ENCODE measurements at places on chromosomes 12 and 14.

GRCh38 chr12:48988030-48988649, 10.0 kb downstream of the WNT1 start:
- H3K4me1 ChIP-seq: peaks cover 3% of the 10 kb centered on the region
- H3K36me3 ChIP-seq: no peaks in the 10 kb centered on the region
- peak; percentile 80 for DNase-seq

GRCh38 chr14:76576047-76576741, 185.1 kb upstream of the VASH1 start:
- no peaks in the 10 kb centered on the region for H3K27me3 ChIP-seq
- no peak for DNase-seq
- H3K27ac ChIP-seq: no peak overlapping the region
- no peak overlapping the region for H3K4me3 ChIP-seq
- H3K4me1 ChIP-seq: no peaks in the 10 kb centered on the region

DNA sequence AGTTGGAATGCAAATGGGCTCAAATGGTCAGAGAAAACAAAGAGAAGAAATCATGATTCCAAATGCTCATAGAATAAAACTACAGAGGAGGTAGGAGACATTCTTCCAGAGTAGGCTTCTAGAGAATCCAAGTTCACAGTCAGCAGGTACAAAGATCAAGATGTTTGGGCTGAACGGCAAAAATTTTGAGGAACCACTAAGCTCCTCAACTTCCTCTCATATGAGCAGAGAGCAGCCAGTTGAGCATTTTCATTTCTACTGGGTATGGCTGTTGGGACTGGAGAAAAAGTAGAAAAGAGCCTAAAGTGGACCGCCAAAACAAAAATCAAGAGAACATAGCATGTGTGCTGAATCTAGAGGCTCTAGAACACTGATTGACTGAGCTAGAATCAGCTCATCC, 73.8 kb upstream of the ARID2 start:
- H3K4me1 ChIP-seq: no peaks in the 10 kb centered on the region
- no peak for DNase-seq
- no peak overlapping the region for H3K4me3 ChIP-seq
- no peaks in the 10 kb centered on the region for H3K27me3 ChIP-seq
- H3K27ac ChIP-seq: no peak overlapping the region
- no peaks in the 10 kb centered on the region for H3K36me3 ChIP-seq

DNA sequence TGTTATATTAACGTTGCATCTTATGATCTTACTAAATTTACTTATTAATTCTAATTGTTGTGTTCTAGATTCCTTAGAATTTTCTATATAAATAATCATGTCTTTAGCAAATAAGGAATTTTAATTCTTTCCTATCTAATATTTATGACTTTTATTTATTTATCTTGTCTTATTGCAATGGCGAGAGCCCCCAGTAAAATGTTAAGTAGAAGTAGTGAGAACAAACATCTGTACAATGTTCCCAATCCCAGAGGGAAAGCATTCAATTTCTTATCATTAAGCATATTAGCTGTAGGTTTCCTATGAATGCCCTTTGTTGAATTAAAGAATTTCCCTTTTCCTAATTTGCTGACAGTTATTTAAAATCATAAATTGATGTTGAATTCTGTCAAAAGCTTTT, 203.7 kb upstream of the OTX2 start:
- H3K27me3 ChIP-seq: no peaks in the 10 kb centered on the region
- no peak overlapping the region for H3K4me3 ChIP-seq
- no peak for DNase-seq
- no peak overlapping the region for H3K27ac ChIP-seq
- H3K36me3 ChIP-seq: no peaks in the 10 kb centered on the region
- no peaks in the 10 kb centered on the region for H3K4me1 ChIP-seq

GRCh38 chr12:60269611-60270269, 673.9 kb downstream of the SLC16A7 start:
- DNase-seq: no peak
- no peak overlapping the region for H3K27ac ChIP-seq
- H3K27me3 ChIP-seq: no peaks in the 10 kb centered on the region
- H3K4me3 ChIP-seq: no peak overlapping the region
- no peaks in the 10 kb centered on the region for H3K4me1 ChIP-seq

GRCh38 chr12:65647074-65647473, 177.2 kb upstream of the HMGA2 start:
- no peaks in the 10 kb centered on the region for H3K27me3 ChIP-seq
- DNase-seq: no peak
- no peak overlapping the region for H3K4me3 ChIP-seq
- H3K4me1 ChIP-seq: no peaks in the 10 kb centered on the region
- no peaks in the 10 kb centered on the region for H3K36me3 ChIP-seq

DNA sequence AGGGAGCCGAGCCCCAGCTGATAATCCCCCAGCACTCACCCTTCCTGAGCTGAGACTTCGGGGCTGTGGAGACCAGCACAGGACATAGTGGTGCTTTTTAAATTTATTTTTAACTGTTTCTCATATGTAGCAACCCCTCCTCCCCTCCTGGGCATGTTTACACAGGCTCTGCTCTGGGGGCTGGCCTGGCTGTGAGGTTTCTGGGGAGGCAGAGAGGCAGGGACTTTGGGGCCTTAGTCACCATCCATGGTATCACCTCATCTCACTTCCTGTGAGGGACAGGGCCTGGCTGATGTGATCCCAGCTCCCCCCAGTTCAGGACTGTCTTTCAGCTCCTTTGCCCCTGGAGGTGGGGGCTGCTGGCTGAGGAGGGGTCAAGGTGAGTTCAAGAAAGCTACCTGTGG, 20.4 kb downstream of the VASH1 start:
- DNase-seq: no peak
- peaks cover 14% of the 10 kb centered on the region for H3K4me1 ChIP-seq
- peaks cover 12% of the 10 kb centered on the region for H3K36me3 ChIP-seq
- H3K27me3 ChIP-seq: no peaks in the 10 kb centered on the region

GRCh38 chr12:132439333-132439904, 50.5 kb upstream of the FBRSL1 start:
- peaks cover 31% of the 10 kb centered on the region for H3K4me1 ChIP-seq
- DNase-seq: no peak
- no peaks in the 10 kb centered on the region for H3K36me3 ChIP-seq
- peaks cover 28% of the 10 kb centered on the region for H3K27me3 ChIP-seq

DNA sequence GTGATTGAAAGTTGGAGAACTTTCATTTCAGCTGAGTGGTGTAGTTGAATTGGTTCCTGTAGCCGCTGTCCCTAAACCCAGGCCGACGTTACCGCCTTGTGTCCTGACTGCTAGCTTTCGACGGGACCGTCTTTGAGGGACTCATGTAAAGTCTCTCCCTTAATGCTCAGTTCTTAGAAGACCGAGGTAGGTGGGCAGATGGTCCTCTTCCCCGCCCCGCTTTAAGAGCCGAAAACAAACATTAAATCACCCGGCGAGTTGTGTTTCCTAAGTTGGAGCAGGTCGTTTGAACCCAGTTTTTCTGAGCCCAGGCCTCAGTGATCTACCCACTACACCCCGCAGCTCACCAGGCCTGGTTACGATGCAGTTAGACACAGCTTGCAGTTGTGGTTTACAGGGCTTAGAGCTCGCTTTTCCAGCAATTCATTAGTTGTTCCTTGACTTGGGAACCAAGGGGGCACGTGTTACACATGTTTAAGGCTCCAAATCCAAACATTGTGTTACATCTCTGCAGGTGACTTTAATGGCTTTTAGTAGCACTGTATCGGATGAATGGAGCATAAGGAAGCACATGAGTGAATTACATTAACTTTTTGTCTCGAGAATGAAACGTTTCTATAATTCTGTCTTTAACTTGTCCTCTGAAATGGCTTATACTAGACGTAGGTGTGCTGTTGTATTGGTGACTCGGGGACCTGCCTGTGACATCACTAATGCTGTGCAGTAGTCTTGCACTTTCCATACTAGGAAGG, 790 bp downstream of the NEDD1 start:
- peaks cover 9% of the 10 kb centered on the region for H3K4me1 ChIP-seq
- peak overlapping the region; percentile 85 for H3K27ac ChIP-seq
- peaks cover 7% of the 10 kb centered on the region for H3K36me3 ChIP-seq
- H3K4me3 ChIP-seq: peak overlapping the region; percentile 68

DNA sequence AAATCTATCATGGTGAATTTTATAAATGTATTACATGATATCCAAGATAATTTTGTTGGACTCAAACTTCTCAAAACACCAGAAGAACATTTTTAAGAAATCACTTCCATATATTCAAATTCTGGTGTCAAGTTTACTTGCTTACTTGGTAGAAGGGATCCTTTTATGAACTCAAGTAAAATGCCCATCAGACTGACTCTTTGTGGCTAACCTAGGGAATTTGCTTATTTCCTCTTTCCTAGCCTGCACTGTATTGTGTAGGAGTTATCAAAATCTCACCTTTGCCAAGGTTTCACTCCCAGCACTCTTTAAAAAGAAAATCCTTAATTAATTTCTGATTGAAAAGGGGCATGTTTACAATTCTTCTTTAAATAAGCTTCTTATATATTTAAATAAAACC, 196.5 kb downstream of the DUSP6 start:
- H3K27me3 ChIP-seq: no peaks in the 10 kb centered on the region
- H3K4me3 ChIP-seq: no peak overlapping the region
- no peaks in the 10 kb centered on the region for H3K4me1 ChIP-seq
- no peak for DNase-seq

- no peak overlapping the region for H3K27ac ChIP-seq
- H3K36me3 ChIP-seq: peaks cover 4% of the 10 kb centered on the region
- H3K27me3 ChIP-seq: no peaks in the 10 kb centered on the region
- 0 out of 2 replicates have a peak, but pooled peaks cover 4% of the 10 kb centered on the region for H3K4me1 ChIP-seq
- H3K4me3 ChIP-seq: no peak overlapping the region
Observed at GRCh38 chr12:28237423-28237822, 47.2 kb downstream of the CCDC91 start.

DNA sequence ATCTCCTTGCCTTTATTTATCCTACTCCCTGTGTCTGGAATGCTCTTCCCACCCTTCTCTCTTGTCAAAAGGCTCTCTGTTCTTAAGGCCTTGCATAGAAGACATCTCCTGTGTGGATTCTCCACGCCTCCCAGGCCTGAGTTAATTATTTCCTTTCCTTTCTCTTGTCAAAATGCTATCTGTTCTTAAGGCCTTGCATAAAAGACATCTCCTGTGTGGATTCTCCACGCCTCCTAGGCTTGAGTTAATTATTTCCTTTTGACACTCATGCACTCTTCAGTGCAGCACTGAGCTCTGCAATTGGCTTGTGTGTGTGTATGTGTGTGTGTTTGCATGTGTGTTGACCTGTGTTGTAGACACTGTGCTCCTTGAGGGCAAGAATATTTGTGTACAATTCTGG, 52.1 kb upstream of the DCD start:
- DNase-seq: no peak
- H3K4me1 ChIP-seq: no peaks in the 10 kb centered on the region
- no peak overlapping the region for H3K4me3 ChIP-seq
- no peak overlapping the region for H3K27ac ChIP-seq
- H3K27me3 ChIP-seq: no peaks in the 10 kb centered on the region
- H3K36me3 ChIP-seq: no peaks in the 10 kb centered on the region

- H3K27me3 ChIP-seq: no peaks in the 10 kb centered on the region
- H3K4me1 ChIP-seq: no peaks in the 10 kb centered on the region
- H3K27ac ChIP-seq: no peak overlapping the region
- no peaks in the 10 kb centered on the region for H3K36me3 ChIP-seq
- DNase-seq: no peak
Observed at GRCh38 chr14:87883750-87884149, 109.2 kb downstream of the GALC start.

DNA sequence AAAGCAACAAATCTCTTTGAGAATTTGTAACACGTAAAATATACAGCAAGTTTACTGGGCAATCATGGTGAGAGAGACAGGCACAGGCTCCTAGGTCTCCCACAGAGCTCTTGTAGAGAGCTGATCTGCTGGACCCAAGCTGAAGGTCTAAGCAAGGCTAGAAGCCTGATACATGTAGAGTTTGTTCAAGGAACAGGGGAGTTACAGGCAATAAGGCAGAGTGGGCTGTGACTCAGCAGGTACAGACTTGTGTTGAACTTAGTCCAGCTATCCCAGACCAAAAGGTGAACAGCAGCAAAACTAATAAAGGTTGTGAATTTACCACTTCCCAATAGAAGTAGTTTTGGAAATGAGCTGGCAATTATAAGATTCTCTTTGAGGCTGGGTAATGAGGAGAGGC, 273.6 kb downstream of the GRIN2B start:
- H3K27me3 ChIP-seq: no peaks in the 10 kb centered on the region
- H3K4me3 ChIP-seq: no peak overlapping the region
- no peak overlapping the region for H3K27ac ChIP-seq
- no peaks in the 10 kb centered on the region for H3K36me3 ChIP-seq
- H3K4me1 ChIP-seq: no peaks in the 10 kb centered on the region

GRCh38 chr12:116839287-116839830, 41.9 kb downstream of the HRK start:
- H3K27me3 ChIP-seq: no peaks in the 10 kb centered on the region
- H3K36me3 ChIP-seq: peaks cover 6% of the 10 kb centered on the region
- DNase-seq: no peak
- H3K27ac ChIP-seq: no peak overlapping the region
- no peak overlapping the region for H3K4me3 ChIP-seq
- H3K4me1 ChIP-seq: no peaks in the 10 kb centered on the region

GRCh38 chr14:76827696-76828296, 1.6 kb downstream of the LRRC74A start:
- no peak for DNase-seq
- H3K27me3 ChIP-seq: peaks cover 47% of the 10 kb centered on the region
- no peaks in the 10 kb centered on the region for H3K4me1 ChIP-seq
- no peak overlapping the region for H3K4me3 ChIP-seq
- no peaks in the 10 kb centered on the region for H3K36me3 ChIP-seq

DNA sequence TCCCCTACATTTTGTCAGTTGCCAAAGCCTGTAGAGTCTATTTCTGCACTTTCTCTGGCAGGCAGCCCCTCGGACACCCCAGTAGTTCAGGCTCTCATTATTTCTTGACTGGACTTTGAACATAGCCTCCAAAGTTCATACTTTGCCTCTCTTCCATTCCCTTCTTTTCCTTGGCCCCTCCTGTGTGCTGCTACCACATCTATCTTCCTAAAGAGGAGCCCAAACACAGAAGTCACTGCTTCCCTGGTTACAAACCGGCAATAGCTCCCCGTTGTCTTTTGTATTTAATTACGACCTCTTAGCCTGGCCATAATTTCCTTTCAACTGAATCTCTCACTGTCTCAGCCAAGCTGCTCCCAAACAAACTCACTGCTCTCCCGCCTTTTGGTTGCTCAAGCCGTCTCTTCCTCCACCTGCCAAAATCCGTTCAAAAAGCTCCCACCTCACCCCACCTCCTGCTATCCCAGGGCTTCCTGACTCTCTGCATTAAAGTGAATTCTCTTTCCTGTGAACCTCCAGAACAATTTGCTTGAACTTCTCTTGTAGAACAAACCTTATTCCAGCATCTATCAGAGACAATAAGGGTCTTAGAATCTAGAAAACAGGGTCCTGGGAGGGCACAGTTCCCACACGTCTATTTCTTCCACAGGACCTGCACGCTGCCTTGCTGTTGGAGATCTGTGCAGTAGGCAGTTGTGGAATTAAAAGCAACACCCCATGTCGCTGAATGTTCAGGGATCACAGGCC, 46.9 kb downstream of the PRMT8 start:
- H3K4me3 ChIP-seq: no peak overlapping the region
- H3K27me3 ChIP-seq: peaks cover 8% of the 10 kb centered on the region
- H3K36me3 ChIP-seq: no peaks in the 10 kb centered on the region
- H3K4me1 ChIP-seq: no peaks in the 10 kb centered on the region
- DNase-seq: no peak
- H3K27ac ChIP-seq: no peak overlapping the region

- H3K4me3 ChIP-seq: no peak overlapping the region
- no peak overlapping the region for H3K27ac ChIP-seq
- no peak for DNase-seq
- no peaks in the 10 kb centered on the region for H3K4me1 ChIP-seq
Observed at GRCh38 chr12:88314706-88315105, 172.6 kb downstream of the TMTC3 start.

Data from K562 (cell line).